ENCODE measurements at places on chromosomes 16 and 17.

DNA sequence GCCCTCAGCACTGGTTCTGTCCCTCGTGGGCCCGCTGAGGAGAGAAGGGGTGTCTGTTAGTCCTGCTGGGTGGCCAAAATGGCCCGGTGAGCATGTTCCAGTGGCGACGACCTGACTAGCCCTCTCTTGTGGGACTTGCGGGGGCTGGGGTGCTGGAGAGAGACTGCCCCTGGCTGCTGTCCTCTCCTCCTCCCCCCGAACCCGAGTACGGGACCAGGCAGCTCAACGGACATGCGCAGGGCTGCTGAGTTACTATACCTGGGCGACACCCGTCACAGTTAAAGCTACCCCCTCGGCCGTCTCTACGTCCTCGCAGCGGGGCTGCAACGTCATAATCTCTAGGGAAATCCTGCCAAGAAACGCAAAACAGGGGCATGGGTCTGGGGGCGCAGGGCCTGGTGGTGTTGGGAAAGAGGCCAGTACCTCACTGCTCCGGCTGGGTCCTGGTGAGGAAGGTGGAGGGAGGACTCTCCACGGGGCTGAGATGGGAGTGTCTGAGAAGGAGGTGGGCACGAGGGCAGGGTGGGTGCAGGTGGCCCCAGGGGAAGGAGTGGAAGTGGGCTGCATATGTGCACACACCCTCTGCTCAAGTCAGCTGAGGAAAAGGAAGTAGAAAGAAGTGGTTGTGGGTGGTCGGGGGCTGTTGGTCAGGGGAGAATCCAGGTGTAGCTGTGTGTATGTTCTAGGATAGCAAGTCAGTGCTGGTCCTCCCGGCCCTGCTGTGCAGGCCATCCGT is 13.4 kb downstream of the FLOT2 start:
- DNase-seq: no peak

- no peak for DNase-seq
These were observed 9.6 kb downstream of the LLGL2 start for GRCh38 chr17:75535119-75535537.

GRCh38 chr16:57038166-57038565 is 48.8 kb downstream of the NLRC5 start:
- DNase-seq: no peak

GRCh38 chr17:76894842-76895241 is 26.6 kb downstream of the MGAT5B start:
- no peak for DNase-seq

DNA sequence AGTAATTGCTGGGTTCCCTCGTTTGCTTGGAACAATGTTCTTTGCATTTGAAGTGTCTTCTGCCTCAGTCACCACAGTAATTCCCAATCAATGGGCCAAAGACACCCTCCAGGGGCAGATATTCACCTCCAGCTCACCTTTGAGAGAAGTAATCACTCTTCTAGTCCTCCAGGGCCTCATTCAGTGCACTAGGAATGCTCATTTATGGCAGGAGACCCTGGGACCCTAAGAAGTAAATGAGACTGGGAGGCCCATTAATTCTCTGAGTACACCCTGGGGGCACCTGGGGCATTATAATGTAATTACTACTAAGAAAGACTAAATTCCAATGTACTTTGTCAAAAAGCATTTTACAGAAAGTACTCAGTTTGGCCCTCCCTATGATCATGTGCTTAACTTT is 158.2 kb upstream of the XYLT1 start:
- DNase-seq: no peak

DNA sequence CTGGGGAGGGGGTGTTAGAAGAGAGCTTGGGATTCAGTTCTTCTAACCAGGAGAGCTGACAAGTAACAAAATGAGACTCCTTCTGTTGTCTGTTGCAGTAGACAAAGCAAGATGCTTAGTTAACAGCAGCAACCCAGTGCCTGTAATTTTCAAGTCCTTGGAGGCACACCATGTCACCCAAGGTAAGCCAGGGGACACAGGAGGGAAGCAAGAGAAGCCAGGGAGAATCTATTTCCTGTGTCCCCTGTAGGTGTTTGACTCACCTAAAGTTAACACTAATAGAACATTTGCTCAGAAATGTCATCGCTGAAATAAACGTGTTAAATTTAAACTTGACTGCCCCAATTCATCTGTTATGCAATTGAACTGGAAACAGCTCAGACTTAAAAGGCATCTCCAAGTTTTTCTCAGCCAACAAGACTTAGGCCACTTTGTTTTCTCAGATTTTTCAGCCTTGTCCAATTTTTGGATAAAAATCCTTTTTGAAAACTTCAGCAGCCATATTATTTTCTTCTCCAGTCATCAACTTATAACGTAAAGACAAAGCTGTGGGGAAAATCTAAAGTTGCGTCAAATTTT is 257.6 kb downstream of the CDH13 start:
- no peak for DNase-seq

- DNase-seq: no peak
These were observed 28.4 kb upstream of the ZNF423 start for GRCh38 chr16:49884033-49885015.

GRCh38 chr16:16062023-16062937 is 112.9 kb downstream of the ABCC1 start:
- DNase-seq: no peak

- DNase-seq: no peak
These were observed 21.9 kb downstream of the ST3GAL2 start for GRCh38 chr16:70416748-70417616.

GRCh38 chr17:69523244-69523861 is 108.9 kb downstream of the MAP2K6 start:
- no peak for DNase-seq

DNA sequence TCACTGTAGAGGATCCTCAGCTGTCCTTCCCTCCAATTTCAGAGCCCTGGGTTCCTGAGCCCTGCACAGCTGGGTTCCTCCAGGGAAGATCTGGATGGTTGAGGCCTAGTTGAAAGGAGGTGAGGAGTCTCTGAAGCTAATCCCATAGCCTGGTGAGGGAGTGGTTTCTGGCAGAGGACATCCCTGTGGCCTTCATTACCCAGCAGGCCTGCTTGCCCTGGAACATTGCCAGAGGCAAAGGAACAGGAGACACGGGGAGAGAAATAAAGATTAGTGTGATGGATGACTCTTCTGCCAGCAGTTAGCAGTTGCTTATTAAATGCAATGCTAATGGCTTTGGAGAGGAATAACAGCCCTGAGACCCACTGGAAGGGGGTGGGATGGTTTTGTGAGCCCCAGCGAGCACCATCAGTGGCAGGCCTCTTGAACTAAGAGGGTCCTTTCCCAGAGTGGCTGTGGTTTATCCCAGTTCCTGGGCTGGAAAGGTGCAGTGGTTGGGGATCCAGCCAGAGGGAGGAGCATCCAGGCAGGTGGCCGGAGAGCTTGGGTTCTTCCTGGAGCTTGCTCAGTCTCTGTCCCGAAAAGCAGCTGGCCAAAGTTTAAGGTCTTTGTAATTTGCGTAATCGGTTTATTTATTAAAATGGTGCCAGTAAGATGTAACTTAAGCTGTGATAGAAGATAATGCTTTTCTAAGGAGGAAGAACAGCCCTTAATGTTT is 209.7 kb downstream of the CCDC182 start:
- no peak for DNase-seq

- no peak for DNase-seq
These were observed 27.0 kb downstream of the RSL1D1 start for GRCh38 chr16:11824362-11824761.

GRCh38 chr16:29117631-29118030 is 132.8 kb downstream of the LAT start:
- no peak for DNase-seq

DNA sequence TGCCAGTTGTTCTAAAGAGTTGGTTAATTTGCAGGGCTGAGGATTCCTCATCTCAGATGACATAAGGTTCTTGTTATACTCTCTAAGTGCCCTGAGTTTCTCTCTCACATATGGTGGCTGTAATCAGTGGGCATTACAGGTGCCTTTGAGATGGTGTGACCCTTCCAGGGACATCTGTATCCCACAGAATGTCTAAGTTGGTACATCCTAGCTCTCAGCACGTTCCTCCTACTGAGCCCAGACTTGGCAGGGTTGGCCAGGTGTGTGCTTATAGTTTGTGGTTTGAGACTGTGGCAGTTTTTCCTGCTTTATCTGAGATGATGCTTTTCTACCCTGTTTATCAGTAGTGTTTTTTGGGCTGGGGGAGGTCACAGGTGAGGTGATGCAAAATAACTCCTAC is 36.3 kb downstream of the SPECC1 start:
- no peak for DNase-seq

DNA sequence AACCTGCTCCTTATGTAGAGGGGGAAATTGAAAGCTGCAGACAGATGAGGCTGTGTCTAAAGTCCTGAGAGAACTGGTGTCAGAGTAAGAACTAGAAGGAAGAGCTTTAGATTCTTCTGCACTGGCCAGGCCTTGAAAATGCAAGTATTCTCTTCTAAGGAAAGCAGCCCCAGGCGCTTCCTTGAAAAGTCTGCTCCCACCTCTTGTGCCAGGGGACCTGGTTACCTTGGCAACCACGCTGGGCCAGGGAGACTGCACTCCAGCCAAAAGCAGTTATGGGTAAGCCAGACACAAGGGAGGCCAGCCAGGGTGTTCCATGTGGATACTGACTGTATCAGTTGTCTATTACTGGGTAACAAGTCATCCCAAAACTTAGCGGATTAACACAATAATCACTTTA is 228.6 kb upstream of the SDK2 start:
- no peak for DNase-seq

- DNase-seq: no peak
These were observed 217.5 kb upstream of the DYNLRB2 start for GRCh38 chr16:80323187-80323807.

DNA sequence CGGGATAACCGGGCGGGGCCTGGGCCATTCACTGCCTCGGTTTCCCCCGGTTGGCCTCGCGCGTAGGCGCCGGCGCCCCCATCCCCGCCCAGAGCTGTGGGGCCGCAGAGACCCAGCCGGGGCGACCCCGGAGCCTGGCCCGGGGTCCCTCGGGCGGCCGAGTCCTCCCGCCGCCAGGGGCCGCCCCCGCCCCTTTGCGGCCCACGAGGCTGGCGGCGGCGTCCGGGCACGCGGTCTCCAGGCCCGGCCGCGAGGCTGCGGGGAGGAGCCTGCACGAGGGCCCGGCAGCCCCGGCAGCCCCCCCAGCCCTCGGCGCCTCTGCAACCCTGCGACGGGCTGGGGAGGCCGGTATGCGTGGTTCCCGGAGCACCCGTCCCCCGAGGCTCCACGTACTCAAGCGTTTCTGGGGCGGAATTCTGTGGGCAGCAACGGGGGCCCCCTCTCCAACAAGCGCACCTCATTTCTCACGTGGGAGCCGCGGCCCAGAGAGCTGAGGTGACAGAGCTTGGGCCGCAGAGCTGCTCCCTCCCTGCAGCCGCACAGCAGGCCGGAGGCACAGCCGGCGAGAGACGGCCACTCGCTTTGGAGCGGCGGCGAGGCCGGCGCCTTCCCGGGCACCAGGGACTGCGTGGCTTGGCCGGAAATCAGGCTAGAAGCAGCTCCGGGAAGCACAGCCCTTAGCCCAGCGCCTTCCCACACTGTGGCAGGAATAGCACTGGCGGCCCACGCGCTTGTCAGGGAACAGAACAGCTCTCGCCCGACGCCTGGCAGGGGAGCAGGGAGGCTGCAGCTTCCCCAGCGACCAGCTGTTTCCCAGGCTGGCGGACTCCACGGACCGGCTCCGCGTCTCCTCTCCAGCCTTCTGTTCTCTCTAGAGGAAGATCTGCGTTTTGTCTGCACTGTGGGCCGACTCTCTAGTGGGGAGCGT is 867 bp upstream of the LIMD2 start:
- no peak for DNase-seq

DNA sequence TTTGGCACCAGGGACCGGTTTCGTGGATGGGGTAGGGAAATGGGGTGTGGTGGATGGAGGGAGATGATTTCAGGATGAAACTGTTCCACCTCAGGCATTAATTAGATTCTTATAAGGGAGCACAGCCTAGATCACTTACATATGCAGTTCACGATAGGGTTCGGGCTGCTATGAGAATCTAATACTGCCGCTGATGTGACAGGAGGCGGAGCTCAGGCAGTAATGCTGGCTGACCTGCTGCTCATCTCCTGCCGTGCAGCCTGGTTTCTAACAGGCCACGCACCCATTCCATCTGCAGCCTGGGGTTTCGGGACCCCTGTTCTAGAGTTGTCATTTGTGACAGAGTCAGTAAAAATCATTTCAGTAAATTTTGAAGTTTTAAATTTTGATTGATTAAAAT is 99.7 kb downstream of the CHD9 start:
- no peak for DNase-seq

DNA sequence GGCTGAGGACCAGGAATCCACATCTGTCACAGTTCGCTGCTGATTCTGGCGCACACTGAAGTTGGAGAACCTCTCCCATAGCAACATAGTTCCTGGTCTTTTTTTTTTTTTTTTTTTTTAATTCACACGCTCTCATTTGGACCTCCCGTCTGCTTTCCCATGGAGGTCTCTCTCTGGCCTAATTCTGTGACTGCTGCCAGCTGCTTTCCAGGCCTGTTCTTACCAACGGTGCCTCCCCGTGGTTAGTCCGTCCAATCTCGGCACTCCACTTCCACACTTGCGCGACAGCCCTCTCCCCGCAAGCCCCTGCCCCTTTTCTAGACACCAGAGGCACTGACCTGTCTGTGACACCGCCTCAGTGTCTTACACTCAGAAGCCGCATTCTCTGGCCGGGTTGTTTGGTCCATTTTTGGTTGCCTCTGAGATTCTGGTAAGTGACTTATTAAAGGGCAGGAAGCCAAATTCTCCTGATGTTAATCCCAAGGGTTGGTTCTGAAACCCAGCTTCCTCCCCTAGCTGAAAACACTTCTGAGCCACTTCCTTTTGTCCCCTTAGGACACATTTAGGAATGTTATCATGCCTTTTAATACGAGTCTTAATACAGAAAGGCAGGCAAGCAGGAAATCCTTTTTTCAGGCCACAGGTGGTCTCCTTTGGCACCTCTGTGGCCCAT is 1.1 kb upstream of the AKTIP start:
- no peak for DNase-seq

- no peak for DNase-seq
These were observed 5.5 kb downstream of the OR4D1 start for GRCh38 chr17:58153671-58154070.

- DNase-seq: no peak
These were observed 95.7 kb downstream of the RBFOX3 start for GRCh38 chr17:79515110-79515509.

DNA sequence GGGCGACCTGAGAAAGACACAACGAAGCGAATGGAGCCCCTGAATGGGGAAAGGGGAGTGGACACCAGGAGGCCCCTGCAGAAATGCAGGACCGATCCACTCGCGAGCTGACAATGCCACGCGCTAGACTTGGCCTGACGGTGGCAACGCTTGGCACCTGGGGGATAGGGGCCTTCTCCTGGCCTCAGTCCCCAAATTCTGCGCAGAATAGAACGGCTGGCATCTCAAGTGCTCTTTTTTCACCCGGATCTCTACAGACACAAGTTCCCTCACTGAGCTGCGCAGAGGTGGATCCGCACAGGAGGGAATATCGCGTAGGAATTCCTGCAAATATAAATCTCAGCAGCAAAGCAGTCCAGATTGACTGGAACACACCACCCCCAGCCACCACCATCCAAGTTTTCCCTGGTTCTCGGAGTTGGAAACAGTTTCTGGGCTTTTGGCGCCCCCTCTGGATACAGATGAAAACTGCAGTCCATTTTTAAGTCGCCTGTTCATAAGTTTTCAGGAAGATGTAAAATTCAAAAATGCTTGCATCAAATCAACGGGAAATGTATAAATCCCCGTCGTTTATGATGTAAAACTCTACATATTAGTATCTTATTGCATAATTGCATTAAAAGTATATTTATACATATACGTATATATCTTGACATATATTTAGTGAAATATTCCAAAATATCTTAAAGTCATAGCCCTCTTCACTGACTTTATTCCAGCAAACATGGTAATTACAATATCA is 2.3 kb upstream of the SOX9 start:
- no peak for DNase-seq

Data from stimulated activated CD4-positive, alpha-beta T cell treated with anti-CD3 and anti-CD28 coated beads, Interleukin-1b, Interleukin-23, amount 100 ng/mL, for 1 hour (primary cell).